D721Med (cell line): ENCODE measurements at places on chromosomes 2 and 18.

DNA sequence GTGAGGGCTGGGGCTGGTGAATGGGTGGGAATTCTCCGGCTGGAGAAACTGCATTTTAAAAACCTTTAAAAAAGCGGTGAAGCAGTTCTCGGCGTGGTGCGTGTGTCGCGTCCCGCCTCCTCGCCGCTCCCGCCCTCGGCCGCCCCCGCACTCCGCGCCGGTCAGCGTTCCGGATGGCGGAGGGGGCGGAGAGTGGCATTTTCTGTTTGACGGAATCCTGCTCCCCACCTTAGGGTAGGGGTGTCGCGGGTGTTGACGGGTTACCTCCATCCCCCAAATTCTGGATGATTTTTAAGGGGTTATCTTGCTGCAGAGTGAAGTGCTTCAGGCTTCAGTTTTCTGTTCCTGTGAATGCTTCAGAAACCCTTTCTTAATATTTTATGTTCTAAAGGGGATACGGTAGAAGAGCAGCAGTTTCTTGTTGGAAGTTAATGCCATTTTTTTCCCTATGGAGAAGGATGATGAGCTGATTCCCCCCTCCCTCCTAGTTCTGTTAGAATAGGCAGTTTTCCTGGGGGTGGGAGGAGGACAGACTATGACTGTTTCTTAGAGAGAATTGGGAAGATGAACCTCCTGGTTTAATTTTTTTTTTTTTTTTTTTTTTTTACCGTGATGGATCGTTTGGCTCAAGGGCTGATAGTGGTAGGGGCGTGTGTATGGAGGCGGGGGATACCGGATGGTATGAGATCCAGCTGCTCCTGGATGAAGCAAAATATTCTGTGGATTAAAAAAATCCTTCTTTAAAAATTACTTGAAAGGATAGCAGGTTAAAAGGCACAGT, 756 bp downstream of the ABI2 start:
- DNase-seq: no peak

GRCh38 chr2:184877909-184878308, 279.6 kb downstream of the ZNF804A start:
- no peak for DNase-seq

GRCh38 chr2:237324837-237325236, 89.1 kb downstream of the COL6A3 start:
- no peak for DNase-seq

DNA sequence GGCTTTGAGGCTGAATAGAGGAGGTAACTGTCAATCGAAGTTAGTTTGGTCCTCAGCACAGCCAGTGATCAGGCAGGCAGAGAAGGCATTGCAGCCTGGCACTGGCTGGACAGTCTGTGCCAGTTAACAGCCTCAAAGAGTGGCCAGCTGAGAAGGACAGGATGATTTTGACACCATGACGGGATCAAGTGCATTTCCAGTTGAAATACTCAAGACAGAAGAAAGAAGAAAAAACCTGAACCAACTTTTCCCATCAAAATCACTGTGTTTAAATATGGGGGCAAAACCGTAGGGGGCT, 96.7 kb upstream of the ZCCHC2 start:
- DNase-seq: no peak

DNA sequence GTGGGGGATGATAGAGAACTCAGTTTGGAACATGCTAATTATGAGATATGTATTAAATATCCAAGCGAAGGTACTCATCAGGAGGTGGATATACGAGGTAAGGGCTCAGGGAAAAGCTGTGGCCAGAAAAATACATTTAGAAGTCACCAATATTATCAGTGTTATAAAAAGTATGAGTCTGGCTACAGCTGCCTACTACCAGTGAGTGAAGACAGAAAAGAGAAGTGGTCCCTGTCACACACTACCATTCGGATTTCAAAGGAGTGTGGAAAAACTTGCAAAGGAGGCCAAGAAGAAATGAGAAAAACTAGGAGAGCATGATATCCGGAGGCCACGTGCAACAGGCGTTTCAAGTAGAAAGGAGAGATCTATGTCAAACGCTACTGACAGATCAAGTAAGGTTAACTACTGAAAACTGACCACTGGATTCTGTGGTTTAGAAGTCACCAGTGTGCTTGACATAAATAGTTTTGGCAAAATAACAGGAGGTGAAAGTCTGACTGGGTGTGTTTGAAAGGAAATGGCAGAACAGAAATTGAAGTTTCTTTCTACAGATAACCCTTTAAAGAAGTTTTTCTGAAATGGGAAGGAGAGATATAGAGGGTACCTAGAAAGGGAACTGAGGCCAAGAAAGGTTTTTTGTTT, 118.7 kb upstream of the DNMT3A start:
- no peak for DNase-seq

- no peak for DNase-seq
Observed at GRCh38 chr2:178324077-178324476, 126.9 kb downstream of the PRKRA start.

- DNase-seq: no peak
Observed at GRCh38 chr2:238598802-238599530, 172.2 kb downstream of the ASB1 start.
